T47D (cell line): ENCODE measurements at places on chromosomes 12 and 14.

- no peak for DNase-seq
Observed at GRCh38 chr12:53755893-53756292, 4.1 kb upstream of the CISTR start.

- DNase-seq = no peak
Observed at GRCh38 chr14:92898566-92899131, 24.3 kb upstream of the CHGA start.

GRCh38 chr14:50056435-50056834 lies 59.9 kb downstream of the VCPKMT start:
- DNase-seq = no peak

DNA sequence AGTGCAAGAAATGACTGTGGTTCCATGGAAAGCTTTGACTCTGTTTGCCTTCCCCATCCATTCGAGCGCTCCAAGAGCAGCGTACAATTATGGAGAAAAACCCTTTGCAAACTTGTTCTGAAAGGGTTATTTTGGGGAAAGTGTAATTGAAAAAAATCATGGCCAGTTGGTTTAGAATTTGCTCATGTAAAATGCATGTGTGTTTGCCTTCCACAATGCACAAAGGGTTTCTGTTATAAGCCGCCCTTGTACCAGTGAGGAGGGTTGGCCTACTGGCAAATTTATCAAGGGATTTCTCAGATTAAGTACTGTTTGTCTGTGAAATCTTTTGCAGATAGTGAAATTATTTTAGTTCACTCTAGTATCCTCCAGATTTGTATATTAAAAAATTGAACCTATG lies 62.7 kb upstream of the PELI2 start:
- no peak for DNase-seq

DNA sequence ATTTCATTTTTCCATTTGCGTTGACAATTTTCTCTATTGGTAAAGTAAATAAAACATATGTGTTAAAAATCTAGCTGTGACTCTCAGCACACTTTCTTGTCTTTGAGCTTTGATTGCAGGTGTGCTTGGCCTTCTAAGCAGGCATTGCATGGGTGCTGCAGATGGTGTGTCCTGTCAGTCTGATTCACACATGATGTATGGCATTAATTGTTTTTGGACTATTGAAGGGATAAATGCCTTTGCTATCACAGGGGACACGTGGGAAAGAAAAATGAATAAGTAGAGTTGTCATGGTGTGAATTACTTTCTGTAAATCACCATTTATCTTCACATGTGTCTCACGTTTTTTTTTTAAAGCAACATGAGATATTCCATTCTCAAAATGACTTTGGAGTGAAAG lies 211.3 kb upstream of the NAV3 start:
- no peak for DNase-seq

DNA sequence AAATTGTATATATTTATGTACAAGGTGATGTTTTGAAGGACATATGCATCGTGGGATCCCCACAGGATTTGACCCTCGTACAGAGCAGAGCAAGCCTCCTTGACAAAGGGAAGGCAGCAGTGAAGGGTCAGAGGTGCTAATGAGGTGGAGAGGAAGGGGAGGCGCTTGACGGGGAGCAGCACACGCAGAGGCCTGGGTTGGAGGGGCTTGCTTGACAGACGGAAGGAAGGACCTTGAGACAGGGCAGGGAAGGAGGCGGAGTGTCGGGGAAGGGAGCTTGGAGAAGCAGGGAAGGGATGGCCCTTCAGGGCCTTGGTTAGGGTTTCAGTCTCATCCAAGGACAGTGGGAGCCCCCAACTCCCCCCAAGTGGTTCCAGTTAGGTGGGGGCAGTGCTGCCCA lies 52.6 kb downstream of the ZNF664 start:
- no peak for DNase-seq

DNA sequence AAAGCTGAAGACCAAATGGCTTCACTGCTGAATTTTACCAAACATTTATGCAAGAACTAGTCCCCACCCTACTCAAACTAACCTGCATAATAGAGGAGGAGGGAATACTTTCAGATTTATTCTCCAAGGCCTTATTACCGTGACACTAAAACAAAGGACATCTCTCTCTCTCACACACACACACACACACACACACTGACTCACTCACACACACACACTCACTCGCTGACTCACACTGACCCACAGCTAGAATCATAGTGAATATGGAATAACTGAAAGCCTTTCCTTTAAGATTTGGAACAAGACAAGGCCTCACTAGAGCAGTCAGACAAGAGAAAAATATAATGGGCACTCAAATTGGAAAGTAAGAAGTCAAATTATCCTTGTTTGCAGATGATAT lies 1014.1 kb downstream of the TMTC2 start:
- no peak for DNase-seq

- DNase-seq = no peak
Observed at GRCh38 chr12:59768031-59768430, 172.2 kb downstream of the SLC16A7 start.

DNA sequence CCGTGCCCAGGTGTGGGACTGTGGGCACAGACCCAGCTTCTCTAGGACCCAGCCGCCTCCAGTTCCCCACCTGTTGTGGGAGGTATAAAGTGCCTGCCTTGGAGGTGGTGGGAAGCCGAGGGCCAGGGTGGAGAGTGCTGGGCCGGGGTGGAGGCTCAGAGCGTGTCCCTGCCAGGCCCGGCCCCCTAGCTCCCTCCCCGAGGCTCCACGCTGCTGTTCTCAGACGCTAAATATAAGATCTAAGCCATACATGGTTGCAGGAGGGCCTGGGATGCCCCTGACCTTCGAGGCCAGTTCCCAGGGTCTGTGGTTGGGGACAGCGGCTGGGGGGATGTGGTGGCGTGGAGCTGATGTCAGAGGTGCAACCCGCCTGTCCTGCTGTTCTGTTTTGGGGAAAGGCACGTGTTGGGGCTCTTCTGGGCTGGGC lies 10.8 kb downstream of the INF2 start:
- no peak for DNase-seq

DNA sequence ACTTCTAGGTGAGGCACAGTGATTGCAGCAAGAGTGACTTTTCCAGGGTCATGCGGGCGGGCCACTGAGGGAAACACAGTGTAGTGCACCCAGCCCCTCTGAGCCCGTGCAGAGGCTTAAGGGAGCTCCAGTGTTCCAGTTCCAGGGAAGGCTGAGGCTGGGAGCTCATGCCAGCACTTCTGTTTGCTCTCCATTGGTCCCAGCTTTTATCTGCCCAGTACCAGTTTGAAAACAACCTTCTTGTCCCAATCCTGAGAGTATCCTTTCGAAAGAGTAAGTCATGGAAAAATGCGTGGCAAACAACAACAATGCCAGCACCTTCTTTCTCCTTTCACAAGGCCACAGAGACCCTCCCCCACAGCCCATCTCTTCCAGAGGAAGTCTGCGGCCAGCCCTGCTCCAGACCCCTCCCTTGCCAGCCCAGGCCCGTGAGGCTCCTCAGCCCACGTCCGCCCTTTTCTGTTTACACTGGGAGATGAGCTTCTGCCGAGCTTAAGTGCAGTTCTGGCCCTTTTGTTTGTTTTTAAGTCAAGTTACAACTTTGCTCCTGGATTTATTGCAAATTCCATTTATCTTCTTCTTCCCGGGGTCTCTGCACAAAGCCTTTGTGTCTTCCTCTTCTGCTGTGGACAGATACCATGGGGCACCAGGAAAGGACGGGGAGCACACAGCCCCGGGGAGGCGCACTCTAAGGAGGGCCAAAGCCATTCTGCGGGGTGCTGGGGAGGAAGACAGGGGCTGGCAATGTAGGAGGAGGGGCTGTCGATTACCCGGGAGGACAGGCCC lies 185.6 kb downstream of the ZFP36L1 start:
- no peak for DNase-seq

DNA sequence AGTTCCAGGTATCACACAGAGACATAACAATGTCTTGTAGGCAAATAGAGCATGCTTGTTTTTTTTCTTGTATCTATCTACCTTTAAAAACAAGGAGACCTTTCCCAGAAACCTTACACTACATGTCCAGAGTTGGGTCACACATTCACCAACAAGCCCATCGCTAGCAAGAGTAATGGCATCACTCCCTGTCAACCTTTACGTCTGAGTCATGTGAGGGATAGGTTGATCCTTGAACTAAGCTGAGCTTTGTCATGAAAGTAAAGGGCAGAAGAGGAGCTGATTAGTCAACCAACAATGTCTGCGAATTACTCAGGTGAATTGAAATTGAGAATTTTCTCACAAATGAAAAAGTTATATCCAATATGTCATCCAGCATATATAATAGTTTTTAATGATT lies 219.4 kb downstream of the CNTN1 start:
- no peak for DNase-seq

DNA sequence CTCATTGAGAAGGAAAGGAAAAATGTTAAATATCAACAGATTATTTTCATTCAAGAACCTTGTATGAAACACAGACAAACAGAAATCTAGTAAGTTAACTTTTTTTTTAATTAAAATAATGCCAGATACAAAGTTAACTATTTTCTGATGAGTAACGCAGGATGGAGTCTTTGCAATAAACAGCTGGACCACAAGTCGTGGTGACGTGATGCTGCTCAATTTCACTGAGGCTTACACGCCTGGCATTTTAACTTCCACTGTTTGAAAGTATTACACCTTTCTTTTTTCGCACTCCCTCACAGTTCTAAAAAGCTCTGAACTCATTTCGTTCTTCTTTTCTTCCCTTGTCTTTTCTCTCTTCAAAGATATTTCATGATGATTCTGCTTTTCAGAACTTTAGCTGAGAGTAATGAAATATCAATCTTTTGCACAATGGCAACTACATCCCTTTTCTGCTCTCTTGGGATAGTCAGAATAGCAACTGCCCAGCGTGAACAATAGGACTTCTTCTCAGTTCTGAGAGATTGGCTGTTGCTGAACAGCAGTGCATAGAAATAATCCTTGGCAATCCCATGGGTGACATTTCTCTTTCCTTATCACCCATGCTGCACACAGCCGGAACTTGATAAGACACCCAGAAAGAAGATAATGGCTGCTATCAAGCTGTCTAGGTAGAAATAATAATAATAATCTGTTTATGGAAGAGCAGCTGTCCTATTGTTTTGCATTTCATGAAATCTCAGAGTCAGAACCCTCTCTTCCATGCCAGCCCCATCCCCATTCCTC lies 160.5 kb downstream of the BTG1 start:
- DNase-seq = no peak
